GM12878 (cell line): ENCODE measurements at places on chromosomes 3 and 15.

GRCh38 chr3:169112153-169112892, 551.2 kb downstream of the MECOM start:
- DNase-seq: no peak

GRCh38 chr3:178156301-178156700, 379.9 kb upstream of the KCNMB2 start:
- no peak for DNase-seq

DNA sequence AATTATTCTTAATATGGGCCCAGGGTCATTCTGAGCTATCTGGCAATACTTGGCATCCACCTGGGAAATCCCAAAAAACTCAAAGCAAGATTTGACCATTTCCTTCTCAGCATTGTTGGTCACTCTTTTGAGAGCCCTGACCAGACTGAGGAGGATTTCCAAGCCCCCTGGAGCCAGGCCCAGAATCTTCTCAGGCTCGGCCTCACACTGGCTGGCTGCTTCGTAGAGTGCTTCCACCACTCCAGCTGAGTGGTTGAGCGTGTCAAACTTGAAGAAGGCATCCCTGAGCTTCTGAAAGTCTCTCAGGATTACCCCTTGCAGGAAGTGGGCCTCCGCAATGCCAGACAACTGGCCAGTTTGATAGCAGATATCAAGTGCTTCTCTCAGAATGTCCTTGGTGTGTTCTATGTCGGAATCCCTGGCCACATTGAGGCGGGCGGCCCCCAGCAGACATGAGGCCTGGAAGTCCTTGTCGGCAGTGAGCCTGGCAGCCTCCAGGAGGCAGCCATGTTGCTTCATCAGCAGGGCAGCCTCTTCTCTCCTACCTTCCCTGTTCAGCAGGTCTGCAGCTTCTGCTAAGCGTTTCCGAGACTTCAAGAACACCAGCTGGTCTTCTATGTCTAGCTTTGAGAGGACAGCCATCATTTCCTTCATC, 68.9 kb upstream of the DCLK3 start:
- no peak for DNase-seq

- no peak for DNase-seq
Observed at GRCh38 chr3:73719413-73719851, 94.7 kb upstream of the PDZRN3 start.

GRCh38 chr3:62605413-62606068, 232.2 kb upstream of the FEZF2 start:
- no peak for DNase-seq

GRCh38 chr15:55823191-55823670, 80.3 kb upstream of the PRTG start:
- no peak for DNase-seq

GRCh38 chr15:89308236-89308635, 26.4 kb downstream of the POLG start:
- no peak for DNase-seq

GRCh38 chr15:78034495-78035191, 42.9 kb downstream of the TBC1D2B start:
- peak; percentile 66 for DNase-seq
